GM12865 (cell line): ENCODE measurements at places on chromosomes 11 and 22.

DNA sequence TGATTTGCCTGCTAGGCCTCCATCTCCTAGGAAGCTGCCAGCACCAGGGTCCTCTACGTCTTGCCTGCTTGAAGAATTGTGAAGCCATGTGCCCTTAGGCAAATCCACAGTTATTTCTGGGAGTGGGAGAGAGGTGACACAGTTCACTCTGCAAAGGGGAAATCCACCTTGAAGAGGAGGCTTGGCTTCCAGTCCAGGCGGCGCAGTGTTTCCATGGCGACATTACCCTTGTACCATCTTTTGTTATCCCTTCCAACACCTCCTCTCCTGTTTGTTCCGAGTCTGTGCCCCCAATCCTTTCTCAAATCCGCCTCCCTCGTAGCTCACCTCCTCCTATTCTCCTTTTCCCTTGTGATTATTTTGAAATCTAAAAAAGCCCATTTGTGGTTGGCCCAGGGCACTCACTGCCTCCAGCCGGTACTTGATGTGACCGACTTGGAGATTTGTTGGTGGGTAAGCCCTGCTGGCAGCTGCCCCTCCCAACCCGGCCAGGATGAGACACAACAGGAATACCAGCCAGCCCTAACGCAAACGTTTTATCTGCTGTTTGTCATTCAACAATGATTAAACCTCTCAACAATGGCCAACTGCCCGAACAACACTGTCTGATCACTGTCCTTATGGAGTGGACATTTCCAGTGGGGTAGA lies 18.4 kb downstream of the SYT13 start:
- no peak for DNase-seq

DNA sequence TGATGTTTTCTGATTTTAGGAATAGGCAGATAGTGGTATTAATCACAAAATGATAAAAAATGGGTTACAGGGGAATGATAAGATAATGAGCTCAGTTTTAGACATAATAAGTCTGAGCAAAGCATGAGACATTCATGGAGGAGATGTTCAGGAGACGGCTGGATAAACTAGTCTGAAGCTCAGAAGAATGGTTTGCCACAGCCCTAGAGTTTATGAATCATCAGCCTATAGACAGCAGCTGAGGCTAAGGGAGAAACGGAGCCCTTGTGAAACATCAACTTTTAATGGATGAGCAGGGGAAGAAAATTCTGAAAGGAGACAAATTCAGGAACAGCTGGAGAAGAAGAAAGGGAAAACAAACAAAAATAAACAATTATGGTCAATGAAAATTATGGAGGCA lies 87.2 kb downstream of the RELT start:
- DNase-seq = no peak

- no peak for DNase-seq
These were observed 64.6 kb downstream of the KCNJ1 start for GRCh38 chr11:128802358-128802981.

DNA sequence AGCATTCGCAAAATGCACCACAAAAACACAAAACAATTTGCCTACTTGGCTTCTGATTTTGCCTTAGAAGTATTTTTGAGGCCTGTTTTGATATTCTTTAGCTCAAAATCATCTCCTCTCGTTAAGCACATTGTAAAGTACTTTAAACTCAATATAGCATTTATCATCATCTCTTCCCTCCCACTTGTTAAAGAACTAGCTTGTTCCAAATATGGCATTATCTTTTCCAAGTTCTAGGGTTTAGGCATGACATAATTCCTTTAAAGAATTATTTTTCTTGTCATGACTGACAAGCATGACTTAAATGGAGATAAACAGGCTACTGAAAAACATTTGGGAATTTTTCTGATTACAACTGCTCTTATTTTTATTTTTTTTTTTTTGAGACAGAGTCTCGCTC lies 21.3 kb downstream of the CELF1 start:
- DNase-seq = no peak

DNA sequence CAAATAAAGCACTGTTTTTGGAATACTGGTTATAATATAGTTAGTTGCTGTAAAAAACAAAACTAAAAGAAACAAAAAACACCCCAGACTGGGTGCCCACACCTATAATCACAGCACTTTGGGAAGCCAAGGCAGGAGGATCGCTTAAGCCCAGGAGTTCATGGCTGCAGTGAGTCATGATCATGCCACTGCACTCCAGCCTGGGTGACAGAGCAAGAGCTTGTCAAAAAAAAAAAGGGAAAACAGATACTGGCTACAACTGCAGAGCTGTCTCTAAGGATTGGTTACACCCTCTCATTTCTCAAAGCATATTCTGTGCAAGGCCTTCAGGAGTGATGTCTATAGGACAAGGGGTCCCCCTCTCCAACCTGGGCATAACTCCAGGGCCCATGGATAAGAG lies 14.6 kb upstream of the STK33 start:
- DNase-seq = no peak

DNA sequence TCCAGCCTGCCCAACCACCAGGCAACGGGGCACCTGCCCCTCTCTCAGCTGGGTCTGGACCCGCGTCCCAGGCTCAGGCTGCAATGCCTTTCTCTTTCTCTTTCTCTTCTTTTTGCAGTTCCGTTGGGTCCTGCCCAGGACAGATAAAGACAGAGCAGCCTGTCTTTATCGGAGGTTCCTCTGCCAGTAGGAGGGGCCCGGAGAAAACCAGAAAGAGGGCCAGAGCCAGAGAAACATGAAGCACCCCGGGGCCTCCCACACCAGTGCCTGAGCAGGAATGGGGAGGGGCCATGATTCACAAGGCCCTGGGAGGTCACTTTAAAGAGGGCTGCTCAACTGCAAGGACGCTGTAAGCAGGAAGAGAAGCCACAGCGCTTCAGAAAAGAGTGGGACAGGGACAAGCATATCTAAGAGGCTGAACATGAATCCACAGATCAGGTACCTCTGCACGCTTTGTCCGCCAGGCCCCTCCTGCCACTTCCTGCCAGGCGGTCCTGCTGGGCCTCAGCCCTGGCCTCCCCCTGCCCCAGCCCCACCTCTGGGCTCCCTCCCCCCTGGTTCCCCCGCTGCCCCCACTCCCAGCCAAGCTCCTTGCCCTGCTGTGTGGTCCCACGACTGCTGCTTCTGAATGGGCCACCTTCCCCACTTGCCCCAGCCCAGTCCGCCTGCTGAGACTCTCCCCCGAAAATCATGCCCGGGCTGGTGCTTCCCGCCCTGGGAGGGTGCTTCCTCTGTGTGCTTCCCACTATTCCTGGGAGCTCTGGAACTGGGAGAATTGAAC lies at the start of gene APOBEC3C:
Gene APOBEC3C (plus strand): TSS at position 316 of the 781 bp plus-strand sequence. CDS start 106 bp downstream, at position 422.
- peak; percentile 95 for DNase-seq

GRCh38 chr22:22111267-22111751 lies 128.7 kb upstream of the TOP3B start:
- DNase-seq = peak; percentile 84

DNA sequence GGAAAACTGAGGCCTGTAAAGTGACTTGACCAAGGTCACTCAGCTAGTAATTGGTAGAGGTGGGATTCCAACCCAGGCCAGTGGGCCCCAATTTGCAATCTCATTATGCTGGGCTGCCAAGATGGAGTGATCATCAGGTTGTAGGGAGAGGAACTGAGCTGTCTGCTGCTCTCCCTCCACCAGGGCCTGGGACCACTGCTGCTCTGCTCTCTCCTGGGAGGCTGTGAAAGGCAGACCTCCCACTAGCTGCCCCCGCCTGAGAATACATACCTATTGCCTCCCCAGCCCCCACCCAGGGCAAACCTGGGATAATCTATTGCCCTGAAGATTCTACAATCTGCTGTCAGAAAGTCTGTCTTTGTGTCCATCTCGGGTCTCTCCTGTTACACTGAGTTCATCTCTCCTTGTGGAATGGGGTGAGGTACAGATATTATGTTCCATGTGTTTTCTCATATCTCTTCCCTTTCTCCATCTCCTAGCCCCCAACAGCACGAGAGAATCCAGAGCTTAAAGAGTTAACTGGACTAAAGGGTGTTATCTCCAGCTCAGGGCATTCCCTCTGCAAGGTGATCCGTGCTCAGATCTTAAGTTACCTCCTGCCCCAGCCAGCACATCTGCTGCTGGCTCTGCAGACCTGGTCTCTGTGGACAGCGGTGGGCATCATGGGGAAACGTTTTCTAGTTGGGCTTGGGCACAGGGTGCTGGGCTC lies 5.6 kb downstream of the NECTIN1 start:
- DNase-seq = no peak

DNA sequence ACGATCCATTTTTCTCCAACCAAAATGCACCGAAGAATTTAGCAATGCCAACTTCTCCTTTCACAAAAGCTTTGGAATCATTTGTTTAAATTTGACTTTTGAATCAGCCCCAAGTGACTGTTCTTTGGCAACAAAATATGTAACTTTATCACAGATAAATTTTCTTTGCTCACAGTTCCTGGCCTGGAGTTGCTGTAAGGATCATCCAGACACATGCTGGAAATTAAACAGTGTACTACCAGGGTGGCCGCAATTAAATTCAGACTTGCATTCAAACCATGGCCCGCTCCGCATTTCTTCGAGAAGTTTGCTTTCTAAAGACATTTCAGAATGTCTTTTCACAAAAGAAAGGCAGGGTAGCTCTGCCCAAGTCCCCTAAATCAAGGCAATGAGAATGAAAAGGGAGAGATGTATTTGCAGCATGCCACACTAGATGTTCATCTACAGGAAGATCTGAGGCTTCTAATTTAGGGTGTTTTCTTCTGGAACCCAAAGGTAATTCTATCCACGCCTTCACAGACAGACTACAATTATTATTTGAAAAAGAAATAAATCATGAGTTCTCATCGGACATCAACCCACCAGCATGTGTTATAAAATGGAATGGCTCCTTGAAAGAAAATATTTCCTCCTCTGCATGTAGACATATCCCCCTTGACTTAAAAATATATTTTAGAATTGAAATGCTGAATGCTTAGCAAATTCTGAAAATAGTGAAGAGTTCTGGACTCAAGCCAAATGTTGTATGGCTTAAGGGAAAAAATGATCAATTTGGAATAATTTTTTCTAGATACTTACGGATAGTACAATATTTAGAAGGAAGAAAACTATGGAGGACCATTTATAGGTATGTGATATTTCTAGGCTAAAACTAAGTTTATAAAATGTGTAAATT lies 189.7 kb upstream of the BLID start:
- no peak for DNase-seq

DNA sequence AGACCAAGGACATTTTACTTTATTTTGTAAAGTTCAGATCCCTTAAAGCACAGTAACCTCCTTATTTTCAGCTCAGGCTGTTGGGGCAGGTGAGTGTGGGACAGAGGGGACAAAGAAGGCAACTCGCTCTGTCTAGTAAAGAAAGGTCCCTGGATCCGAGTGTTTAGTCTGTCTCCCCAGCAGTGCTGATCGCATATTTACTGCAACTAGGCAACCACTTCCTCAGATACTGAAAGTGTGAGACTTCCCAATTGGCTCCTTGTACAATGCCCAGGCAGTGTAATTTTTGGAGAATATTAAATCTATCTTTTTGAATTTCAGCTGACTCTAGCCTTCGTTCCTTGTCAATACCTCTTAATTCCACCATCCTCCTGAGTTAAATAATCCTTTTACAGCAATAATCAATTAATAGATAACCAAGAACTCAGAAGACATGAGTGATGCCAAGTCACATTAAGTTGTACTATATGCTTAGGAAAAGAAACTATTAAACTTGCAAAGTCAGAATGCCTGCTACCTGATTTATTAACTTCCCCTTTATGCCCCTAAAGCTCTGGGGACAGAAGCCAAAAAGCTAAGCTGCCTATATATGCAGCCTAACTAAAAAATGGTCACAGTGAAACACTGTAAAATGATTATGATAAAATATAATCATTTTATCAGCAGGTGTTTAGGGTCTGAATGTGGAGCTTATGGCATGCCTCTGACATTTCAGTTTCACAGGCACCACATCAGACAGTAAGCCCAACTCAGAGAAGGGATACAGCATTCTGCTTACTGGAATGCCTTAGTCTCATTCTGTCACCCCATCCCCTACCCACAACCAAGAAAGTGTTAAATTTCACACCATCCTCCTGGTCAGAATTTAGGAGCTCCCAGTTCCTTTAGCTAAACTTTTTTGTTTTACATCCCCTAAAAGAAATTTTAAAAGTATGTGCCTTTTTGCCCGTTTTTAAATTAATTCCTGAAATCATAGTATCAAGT lies 138.7 kb downstream of the TRIM44 start:
- no peak for DNase-seq

GRCh38 chr11:117017456-117017855 lies 80.8 kb downstream of the SIK3 start:
- no peak for DNase-seq

GRCh38 chr11:43316451-43316850 lies 4.7 kb downstream of the API5 start:
- peak; percentile 72 for DNase-seq

GRCh38 chr11:122045181-122045586 lies 70.8 kb downstream of the BLID start:
- no peak for DNase-seq

DNA sequence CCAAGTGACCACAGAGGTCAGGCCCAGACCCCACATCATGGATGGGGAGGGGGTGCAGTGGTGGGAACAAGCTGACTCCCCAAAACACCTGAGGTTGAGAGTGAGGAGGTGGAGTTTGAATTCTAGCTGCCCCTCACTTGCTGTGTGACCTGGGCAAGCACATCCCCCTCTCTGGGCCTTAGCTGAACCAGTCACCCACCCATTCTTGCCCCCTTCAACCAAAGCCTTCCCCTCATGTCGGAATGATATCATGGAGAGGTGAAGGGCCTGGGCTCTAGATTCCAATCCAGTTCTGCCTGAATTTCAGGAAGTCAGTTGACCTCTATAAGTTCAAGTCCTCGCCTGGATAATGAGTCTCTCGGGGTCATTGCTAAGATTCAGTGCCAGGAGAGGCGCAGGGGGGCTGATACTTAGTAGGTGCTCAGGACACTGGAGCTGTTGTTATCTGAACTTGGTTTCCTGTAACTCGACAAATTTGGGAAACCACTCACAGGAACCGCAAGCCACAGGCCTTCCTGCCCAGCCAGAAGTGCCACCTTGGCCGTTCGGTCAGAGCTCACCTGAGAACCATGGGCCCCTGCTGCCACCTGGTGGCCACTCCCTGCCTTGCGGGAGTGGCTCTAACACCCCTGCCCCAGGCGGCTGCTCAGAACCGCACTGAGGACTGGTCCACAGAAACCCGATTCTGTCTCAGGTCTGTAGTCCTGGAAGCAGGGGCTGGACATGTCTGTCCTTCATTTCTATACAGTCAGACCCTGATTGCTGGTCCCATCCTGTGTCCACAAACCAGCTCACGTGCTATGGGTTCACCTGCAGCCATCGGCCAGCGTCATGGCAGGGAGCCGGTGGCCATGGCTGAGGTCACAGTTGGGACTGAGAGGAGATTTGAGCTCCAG lies 6.9 kb downstream of the CDC42EP1 start:
- peak; percentile 94 for DNase-seq

DNA sequence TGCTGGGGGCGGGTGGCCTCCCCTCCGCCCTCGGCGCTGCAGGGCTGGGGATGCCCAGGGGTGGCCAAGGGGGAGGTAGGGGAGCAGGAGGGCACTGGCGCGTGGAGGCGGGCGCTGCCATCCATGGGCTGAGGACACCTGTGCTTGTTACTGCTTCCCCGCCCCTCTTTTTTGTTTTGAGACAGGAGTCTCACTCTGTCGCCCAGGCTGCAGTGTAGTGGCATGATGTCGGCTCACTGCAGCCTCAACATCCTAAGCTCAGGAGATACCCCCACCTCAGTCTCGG lies 683 bp upstream of the FADS3 start:
- no peak for DNase-seq

- DNase-seq = no peak
These were observed 80.6 kb upstream of the SYT13 start for GRCh38 chr11:45366619-45367190.

GRCh38 chr11:119798656-119799055 lies 69.7 kb upstream of the NECTIN1 start:
- DNase-seq = no peak
